ENCODE measurements at places on chromosomes 3 and 15.

DNA sequence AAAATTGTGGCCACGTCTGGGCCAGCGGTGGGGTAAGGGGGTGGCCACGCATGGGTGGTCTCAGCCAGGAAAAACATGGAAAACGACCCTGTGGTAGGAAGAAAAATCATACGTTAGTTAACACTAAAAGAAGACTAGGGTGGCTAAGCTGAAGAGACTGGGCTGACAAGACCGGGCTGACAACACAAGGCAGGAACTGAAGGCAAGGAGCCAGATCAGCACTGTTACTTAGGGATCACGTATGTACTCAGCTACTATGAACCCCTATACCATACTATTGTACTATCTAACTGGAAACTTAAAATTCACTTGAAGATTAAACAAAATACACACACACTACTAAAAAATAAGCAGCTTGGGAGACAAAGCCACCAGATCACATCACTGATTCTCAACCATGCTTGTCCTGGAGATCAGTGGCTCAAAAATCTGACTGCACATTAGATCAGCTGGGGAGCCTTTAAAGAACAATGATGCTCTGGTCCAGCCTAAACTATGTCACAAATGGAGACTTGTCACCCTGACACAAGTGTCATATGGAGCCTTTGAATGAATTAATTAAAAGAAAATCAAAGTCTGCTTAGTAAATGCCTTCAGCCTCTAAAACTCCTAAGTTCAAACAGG, 442.2 kb downstream of the SHQ1 start:
- DNase-seq = no peak

DNA sequence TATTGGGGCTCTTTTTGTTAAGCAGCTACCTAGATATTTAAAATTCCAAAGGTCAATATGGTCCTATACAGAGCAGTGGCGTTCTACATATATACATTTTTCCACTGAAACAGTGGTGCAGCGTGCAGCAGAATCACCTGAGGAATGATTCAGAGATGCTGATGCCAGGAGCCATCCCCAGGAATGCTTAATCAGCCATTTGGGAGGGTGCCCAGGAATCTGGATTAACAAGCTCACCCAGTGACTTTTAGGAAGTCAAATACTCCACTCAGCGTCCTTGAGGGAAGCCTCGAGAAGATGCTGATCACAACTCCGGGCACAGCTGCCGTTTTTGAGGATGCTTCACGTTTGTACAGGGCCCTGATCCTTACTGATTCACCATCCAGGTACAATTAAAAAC, 82.6 kb upstream of the ARHGEF3 start:
- no peak for DNase-seq

DNA sequence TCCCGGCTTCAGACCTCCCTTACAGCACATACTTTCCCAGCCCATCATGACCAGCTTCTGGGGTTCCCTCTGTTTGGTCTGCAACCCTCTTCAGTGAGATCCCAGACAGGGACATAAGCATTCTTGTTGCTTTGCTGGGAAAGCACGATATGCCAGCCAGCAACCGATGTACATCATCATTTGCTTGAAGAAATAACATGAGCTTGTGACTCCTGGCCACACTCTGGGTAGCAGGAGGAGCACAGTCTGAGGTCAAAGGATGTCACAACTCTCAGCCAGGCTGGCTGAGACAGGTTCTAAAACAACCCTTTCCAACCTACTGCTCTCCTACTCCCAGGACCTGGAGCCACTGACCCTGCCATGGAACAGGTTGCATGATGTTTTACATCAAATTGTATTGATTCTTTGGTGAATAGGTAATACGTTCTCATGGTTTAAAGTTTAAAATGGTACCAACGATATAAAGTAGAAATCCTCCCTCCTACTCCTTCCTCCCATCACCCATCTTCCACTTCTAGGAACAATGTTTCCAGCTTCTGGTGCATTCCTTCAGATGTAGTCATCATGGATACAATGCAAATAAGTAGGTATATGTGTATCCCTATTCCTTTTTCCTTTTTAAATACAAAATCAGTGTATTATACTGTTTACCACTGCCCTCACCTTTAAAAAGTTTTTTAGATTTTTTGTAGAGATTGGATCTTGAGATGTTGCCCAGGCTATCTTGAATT, 190.3 kb downstream of the OPA1 start:
- DNase-seq = no peak

- DNase-seq = peak; percentile 81
Observed at GRCh38 chr15:40323239-40323952, at the start of gene INAFM2. Gene INAFM2 (plus strand): TSS chr15:40323692. CDS start chr15:40324056, 364 bp downstream.

DNA sequence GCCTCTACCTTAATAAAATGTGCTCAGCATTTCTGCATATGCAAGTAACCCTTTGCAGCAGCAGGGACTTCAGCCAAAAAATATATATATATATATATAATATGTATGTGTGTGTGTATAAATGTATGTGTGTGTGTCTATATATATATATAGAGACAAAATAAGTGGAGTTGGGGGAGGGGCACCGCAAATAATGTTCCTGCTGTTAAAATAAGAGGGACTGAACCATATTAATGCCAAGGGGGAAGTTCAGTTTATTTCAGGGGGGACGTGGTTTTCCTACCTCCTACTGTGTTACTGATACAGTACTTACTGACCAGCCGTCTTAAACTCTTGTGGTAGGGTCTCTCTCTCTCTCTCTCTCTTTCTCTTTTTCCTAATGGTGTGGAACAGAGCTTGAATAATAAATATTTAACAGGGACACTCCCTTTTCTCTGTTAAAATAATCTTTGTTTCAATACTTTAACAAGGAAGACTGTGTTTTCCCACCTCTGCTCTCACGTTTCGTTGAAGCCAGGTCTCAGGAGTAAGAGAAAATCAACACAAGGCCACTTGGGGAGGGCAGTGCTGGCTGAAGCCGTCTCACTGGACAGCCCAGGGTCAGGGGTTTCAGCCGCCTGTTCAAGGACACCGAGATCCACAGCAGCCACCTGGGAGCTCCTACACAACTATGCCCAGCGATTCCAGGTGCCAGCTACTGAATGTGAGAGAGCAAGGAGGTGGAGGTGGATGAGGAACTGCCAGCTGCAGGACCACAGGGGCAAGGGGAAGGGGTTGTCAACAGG, 42.8 kb upstream of the ADAMTSL3 start:
- DNase-seq = no peak
